ENCODE measurements at places on chromosomes 1 and 21. TPM values are rescaled to one million over a fixed set of nuclear protein-coding genes. Genes with fewer than 3 reads are reported as not detected.
A peak's percentile ranks its signal among the peaks of the same experiment; 100 is the strongest.

Gene OPTC
- total RNA-seq, result not detected

Gene LRRC53
- not detected for total RNA-seq

Gene CLCA4
- total RNA-seq, result not detected

Gene OR10T2
- total RNA-seq, result not detected

DNA sequence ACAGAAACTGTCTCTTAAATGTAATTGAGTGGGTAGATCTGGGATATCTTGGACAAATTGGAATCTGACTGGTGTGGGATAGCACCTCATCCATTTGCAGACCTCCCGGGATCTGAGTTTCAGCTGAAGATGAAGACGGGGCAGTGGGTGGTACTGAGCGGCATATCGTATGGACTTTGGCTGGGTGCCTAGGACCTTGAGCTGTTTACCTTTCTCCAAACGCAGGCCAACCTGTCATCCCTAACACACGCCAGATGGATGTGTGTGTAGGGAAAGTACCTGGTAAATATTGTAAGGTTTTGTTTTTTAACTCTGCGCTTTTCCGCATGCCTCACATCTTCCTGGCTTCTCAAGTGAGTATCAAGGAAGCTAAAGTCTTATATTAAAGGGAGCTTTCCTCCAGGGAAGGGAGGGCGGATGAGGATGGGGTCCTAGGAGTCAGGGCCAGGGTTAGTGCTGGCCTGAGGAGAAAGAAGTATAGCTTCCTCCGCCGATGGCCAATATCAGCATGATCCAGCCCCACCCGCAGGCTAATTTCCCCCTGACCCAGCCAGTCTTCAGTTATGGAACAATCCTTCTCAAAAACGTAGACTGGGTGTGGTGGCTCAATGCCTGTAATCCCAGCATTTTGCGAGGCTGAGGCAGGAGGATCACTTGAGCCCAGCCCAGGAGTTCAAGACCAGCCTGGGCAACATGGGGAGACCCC is 26.2 kb downstream of the ATP8B2 start:
- no peak for DNase-seq
- peaks cover 2% of the 10 kb centered on the region for H3K27me3 ChIP-seq
- peaks cover 23% of the 10 kb centered on the region for H3K36me3 ChIP-seq
- peaks cover 10% of the 10 kb centered on the region for H3K4me1 ChIP-seq
- no peak overlapping the region for H3K27ac ChIP-seq

DNA sequence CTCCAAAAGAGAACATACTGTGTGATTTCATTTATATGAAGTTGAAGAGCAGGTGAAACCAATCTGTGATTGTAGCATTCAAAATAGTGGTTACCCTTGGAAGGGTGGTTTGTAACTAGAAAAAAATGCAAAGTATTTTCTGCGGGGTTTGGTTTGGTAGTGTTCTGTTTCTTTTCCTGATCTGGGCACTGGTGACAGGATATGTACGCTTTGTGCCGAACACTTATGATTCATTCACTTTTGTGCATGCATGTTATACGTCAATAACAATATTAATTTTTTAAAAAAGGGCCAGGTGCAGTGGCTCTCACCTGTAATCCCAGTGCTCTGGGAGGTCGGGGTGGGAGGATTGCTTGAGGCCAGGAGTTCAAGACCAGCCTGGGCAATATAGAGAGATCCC is 63.8 kb downstream of the CD34 start:
- no peak overlapping the region for H3K4me3 ChIP-seq
- H3K36me3 ChIP-seq, result no peaks in the 10 kb centered on the region
- H3K4me1 ChIP-seq, result no peaks in the 10 kb centered on the region

DNA sequence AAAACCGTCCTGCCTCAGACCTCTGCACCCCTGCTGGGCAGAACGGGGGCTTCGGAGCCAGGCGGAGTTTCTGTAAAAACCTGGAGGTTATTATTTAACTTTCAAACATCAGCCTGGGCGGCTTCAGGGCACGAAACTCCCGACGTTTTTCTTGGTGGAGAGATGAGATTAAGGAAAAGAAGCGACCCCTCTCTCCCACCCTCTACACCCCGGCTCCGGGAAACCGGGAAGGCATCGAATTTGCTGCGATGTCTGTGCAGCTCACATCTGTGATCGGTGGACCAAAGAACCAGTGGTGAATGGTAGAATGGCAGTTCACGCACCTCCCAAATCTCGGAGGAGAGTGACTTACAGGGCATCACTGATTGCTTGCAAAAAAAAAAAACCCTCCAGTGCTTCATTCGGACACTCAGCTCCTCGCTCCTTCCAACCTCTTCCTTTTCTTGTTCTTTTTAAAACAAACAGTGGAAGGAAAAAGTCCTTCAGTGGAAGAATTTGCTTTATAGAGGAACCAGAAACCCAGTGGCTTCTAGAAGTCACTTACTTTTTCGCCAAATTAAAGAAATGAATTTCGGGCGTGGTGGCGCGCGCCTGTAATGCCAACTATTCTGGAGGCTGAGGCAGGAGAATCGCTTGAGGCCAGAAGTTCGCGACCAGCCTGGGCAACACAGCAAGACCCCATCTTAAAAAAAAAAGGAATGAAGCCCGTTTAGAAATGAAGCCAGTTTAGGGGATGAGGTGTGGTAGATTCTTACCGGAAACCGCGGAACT is 884 bp downstream of the PHACTR4 start:
- H3K27ac ChIP-seq, result peak overlapping the region; percentile 93
- DNase-seq, result peak; percentile 48
- H3K4me3 ChIP-seq, result peak overlapping the region; percentile 66
- H3K36me3 ChIP-seq, result no peaks in the 10 kb centered on the region

DNA sequence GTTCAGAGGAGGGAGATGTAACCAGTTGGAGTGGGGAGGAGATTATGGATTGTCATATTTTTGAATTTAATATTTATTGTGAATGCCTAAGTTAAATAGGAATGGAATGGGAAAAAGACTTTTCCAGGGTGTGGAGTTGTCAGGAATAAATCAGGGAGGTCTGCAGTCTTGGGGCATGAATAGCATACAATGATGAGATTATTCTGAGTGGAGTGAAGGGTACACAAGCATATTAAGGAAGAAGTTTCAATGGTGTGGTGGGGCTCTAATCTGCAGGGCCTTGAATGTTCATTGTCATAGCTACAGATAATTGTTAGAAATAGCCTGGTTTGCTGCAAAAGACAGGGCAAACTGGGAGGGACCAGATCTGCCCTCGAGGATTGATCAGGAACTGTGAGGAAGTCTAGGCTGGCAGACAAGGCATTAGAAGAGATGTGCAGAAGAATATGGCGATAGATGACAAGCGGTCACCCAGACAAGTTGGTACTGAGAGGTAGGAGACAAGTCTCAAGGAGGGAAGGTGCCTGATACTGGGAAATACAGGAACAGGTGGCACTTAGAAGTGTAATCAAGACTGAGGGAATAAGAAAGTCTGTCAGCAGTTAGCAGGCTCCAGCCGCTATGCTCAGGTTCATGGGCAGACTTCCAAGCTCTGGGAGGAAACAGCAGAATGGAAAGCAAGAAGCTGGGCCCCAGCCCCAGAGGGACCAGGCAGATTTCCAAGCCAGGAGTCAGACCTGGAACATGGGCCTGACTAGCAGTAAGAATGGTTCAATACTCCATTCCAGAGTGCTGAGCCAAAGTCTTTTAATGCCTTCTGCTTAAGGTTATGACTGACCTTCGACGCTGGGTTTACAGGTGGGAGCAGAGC is 20.9 kb upstream of the RGL1 start:
- H3K27me3 ChIP-seq, result no peaks in the 10 kb centered on the region
- DNase-seq, result peak; percentile 91
- no peaks in the 10 kb centered on the region for H3K36me3 ChIP-seq
- H3K27ac ChIP-seq, result no peak overlapping the region

- H3K27ac ChIP-seq, result no peak overlapping the region
- no peak for DNase-seq
- H3K4me3 ChIP-seq, result no peak overlapping the region
- no peaks in the 10 kb centered on the region for H3K27me3 ChIP-seq
- no peaks in the 10 kb centered on the region for H3K4me1 ChIP-seq
Observed at GRCh38 chr1:172661107-172661506, 2.2 kb downstream of the FASLG start.

- DNase-seq, result no peak
- H3K36me3 ChIP-seq, result no peaks in the 10 kb centered on the region
- H3K4me3 ChIP-seq, result no peak overlapping the region
- no peak overlapping the region for H3K27ac ChIP-seq
- H3K4me1 ChIP-seq, result no peaks in the 10 kb centered on the region
Observed at GRCh38 chr1:181674617-181675016, 191.3 kb downstream of the CACNA1E start.

GRCh38 chr1:209377995-209378394 is 205.5 kb upstream of the CAMK1G start:
- no peak for DNase-seq
- H3K27me3 ChIP-seq, result no peaks in the 10 kb centered on the region
- H3K36me3 ChIP-seq, result no peaks in the 10 kb centered on the region

- no peak overlapping the region for H3K27ac ChIP-seq
- peaks cover 1% of the 10 kb centered on the region for H3K36me3 ChIP-seq
- H3K4me3 ChIP-seq, result no peak overlapping the region
- DNase-seq, result no peak
Observed at GRCh38 chr1:20666146-20666545, 5.0 kb upstream of the DDOST start.

- no peaks in the 10 kb centered on the region for H3K27me3 ChIP-seq
- H3K36me3 ChIP-seq, result no peaks in the 10 kb centered on the region
- no peak for DNase-seq
- H3K4me3 ChIP-seq, result no peak overlapping the region
Observed at GRCh38 chr1:99669821-99670220, 23.9 kb downstream of the PALMD start.

- H3K36me3 ChIP-seq, result peaks cover 12% of the 10 kb centered on the region
- no peak overlapping the region for H3K4me3 ChIP-seq
- no peaks in the 10 kb centered on the region for H3K27me3 ChIP-seq
- no peaks in the 10 kb centered on the region for H3K4me1 ChIP-seq
Observed at GRCh38 chr1:92315766-92316599, 17.1 kb downstream of the RPAP2 start.

- DNase-seq, result no peak
- H3K4me1 ChIP-seq, result no peaks in the 10 kb centered on the region
- H3K36me3 ChIP-seq, result no peaks in the 10 kb centered on the region
- no peak overlapping the region for H3K27ac ChIP-seq
- H3K4me3 ChIP-seq, result no peak overlapping the region
Observed at GRCh38 chr1:107016376-107016978, 40.0 kb upstream of the PRMT6 start.

DNA sequence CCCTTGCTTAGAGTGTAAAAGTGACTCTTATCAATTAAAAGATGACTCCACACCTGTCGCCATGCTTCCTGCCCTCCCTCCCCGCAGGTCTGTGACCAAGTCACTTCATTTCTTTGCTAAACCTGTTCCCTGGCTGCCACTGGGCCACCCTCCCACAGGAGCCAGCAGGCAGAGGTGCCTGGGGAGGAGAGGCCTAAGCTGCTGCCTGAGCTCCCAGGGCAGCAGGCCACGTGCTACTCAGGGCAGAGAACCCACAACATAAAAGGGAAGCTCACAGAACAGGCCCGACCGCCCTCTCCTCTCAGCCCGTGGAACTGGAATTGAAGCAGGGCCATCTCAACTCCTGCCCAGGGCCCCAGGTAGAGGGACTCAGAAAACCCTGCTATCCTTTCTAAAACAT is 4.9 kb downstream of the C1orf198 start:
- no peaks in the 10 kb centered on the region for H3K27me3 ChIP-seq
- no peak overlapping the region for H3K4me3 ChIP-seq
- peaks cover 14% of the 10 kb centered on the region for H3K36me3 ChIP-seq
- 0 out of 2 replicates have a peak overlapping the region, but pooled peaks have one; percentile 19 for H3K27ac ChIP-seq

DNA sequence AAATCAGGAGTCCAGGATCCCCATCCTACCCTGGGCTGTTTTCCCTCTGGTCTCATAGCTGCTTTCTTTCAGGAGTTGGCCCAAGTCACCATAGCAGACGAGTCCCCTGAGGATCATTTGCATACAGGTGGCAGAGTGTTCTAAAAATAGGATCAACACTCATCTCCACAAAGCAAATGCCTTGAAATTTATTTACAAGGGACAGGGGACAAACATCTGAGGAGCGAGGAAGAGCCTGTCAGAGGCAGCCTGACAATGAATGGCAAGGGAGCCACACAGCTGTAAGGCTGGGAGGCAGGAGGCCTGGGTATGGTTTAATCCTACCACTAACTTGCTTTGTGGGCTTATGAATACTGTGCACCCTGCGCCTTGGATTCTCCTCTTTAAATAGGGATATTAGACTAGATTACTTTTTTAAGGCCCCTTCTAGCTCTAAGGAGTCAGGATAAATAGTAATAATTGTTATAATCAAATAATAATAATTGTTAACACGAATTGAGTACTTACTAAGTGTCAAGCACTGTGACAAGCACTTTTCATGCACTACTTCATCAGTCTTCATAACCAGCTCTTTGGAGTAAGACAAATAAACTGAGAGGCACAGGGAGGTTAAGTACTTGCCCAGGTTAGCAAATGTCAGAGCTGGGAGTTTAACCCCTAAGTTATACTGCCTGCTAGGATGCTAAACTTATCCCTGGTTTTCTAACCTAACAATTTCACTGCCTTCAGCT is 34.5 kb downstream of the RAB3B start:
- no peak overlapping the region for H3K4me3 ChIP-seq
- H3K4me1 ChIP-seq, result peaks cover 21% of the 10 kb centered on the region

GRCh38 chr1:164562947-164563520 is 4.0 kb downstream of the PBX1 start:
- no peak for DNase-seq
- peaks cover 3% of the 10 kb centered on the region for H3K4me1 ChIP-seq
- peak overlapping the region; percentile 75 for H3K4me3 ChIP-seq
- peak overlapping the region; percentile 36 for H3K27ac ChIP-seq
- 0 out of 2 replicates have a peak, but pooled peaks cover 2% of the 10 kb centered on the region for H3K36me3 ChIP-seq
- H3K27me3 ChIP-seq, result no peaks in the 10 kb centered on the region

GRCh38 chr1:9626201-9626608 is 25.3 kb upstream of the PIK3CD start:
- no peak overlapping the region for H3K4me3 ChIP-seq
- H3K27me3 ChIP-seq, result peaks cover 4% of the 10 kb centered on the region
- H3K27ac ChIP-seq, result no peak overlapping the region
- H3K36me3 ChIP-seq, result no peaks in the 10 kb centered on the region
- DNase-seq, result no peak

DNA sequence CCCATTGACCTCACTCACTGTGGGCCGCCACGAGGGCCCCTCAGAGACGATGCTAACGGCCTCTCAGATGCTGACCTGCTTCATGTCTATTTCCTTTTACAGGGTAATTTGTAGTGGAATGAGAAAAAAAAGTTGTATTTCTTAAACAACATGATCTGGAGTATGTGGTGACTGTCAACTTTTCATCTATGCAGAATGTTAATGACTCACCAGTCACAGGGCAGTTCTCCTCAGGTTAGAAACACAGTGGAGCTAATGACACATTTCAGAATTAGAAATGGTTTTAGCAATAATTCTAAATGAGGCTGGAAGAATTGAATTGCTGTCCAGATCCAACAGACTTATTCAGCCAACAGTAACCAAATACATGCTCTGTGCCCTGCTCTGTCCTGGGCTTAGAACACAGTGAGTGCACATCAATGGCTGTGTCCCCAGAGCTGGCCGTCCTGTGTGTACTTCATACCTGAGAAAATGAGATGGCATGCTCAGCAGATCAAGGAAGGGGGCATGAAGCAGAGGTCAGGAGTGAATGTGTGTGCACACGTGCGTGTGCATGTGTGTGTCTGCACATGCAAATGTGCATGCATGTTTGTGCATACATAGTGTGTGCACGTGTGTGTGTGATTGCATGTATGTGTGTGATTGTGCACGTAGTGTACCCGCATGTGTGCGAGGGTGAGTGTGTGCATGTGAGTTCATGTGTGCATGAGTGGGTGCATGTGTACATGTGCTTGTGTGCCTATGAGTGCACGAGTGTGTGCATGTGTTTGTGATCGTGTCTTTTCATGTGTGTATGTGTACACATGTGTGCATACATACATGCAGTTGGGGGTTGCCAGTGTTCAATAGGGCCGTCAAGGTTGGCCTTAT is 145.3 kb downstream of the PCBP3 start:
- H3K36me3 ChIP-seq, result no peaks in the 10 kb centered on the region
- H3K27me3 ChIP-seq, result peaks cover 6% of the 10 kb centered on the region
- H3K27ac ChIP-seq, result no peak overlapping the region
- peak; percentile 29 for DNase-seq
- no peak overlapping the region for H3K4me3 ChIP-seq

- no peak overlapping the region for H3K4me3 ChIP-seq
- no peaks in the 10 kb centered on the region for H3K36me3 ChIP-seq
Observed at GRCh38 chr1:201223852-201224665, 33.4 kb downstream of the IGFN1 start.

Data from IMR-90 (cell line).